ENCODE measurements at places on chromosomes 13 and 19.

GRCh38 chr13:77319536-77319935 is 7.4 kb downstream of the MYCBP2 start:
- no peak for DNase-seq

- no peak for DNase-seq
Measured at GRCh38 chr13:113292021-113292862, 4.8 kb upstream of the LAMP1 start.

- DNase-seq = no peak
Measured at GRCh38 chr13:48797127-48797526, 143.4 kb downstream of the CYSLTR2 start.

- DNase-seq = no peak
Measured at GRCh38 chr19:11574689-11575088, 2.8 kb downstream of the ACP5 start.

GRCh38 chr19:34734537-34735103 is 577 bp downstream of the ZNF181 start:
- DNase-seq = no peak

- no peak for DNase-seq
Measured at GRCh38 chr13:94065741-94066140, 413.7 kb downstream of the DCT start.

- no peak for DNase-seq
Measured at GRCh38 chr19:14686411-14686810, 3.4 kb upstream of the ZNF333 start.

GRCh38 chr19:13195678-13196077 is 45.5 kb downstream of the IER2 start:
- no peak for DNase-seq

- no peak for DNase-seq
Measured at GRCh38 chr13:98738213-98738612, 14.3 kb downstream of the SLC15A1 start.

GRCh38 chr13:62035981-62036380 is 620.3 kb upstream of the PCDH20 start:
- no peak for DNase-seq

Data from putamen (tissue), 1 donor.